Suppressor macrophage treated with lipopolysaccharide for 1 hour (primary cell): ENCODE measurements at places on chromosomes 3 and 15.
A peak's percentile ranks its signal among the peaks of the same experiment; 100 is the strongest.

DNA sequence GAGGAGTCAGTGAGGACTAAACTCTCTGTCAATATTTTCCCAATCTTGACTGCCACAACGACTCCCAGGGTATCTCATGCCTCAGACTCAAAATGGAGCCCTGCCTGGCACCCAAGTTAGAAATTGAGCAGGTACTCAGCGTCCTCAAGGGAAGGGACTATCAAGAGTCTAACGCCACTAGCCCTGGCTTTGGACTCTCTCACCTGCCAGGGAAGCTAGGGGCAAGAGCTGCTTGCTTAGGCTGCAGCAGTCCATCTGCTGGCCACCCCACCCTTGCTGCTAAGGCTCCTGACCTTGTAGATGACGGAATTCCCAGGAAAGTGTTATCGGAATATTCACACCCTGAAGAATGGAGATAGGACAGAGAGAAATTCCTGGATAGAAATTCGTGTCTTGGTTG lies 33.0 kb downstream of the ZIC4 start:
- DNase-seq = no peak

GRCh38 chr3:28125342-28125741 lies 116.1 kb upstream of the CMC1 start:
- DNase-seq = no peak

GRCh38 chr3:190004656-190005055 lies 116.0 kb downstream of the P3H2 start:
- peak; percentile 11 for DNase-seq

DNA sequence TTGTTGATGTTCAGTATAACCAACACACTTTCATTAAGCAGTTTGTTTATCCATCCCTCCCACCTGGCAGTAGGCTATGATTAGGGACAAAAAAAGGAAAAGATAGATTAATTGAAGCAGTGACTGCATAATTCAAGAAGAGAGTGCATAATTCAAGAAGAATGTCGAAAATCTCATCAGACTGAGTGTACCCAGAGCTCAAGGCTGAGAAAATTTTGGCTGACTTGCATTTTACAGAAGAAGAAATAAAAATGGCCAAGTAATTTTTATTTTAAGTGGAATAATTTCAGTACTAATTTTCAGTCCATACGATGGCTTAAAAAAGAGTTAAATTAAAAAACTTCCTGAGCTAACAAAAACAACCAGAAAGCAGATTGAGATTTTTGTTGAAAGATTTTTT lies 145.4 kb upstream of the LRRFIP2 start:
- no peak for DNase-seq

DNA sequence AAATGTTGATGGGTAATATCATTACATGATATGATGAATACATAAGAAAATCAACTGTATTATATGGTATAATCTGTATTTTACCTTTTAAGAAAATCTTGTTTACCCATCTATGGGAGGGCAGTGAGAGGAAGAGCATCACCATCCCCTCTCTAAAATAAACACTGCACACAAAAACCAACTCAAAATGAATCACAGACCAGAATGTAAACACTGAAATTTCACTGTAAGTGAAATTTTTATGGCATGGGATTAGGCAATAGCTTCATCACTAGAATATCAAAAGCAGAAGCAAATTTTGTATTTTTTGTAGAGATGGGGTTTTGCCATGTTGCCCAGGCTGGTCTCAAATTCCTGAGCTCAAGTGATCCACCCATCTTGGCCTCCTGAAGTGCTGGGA lies 26.2 kb downstream of the IFT80 start:
- DNase-seq = no peak

- DNase-seq = peak; percentile 38
These were observed 145.4 kb upstream of the PROK2 start for GRCh38 chr3:71930056-71930991.

GRCh38 chr15:100703032-100703578 lies 100.7 kb downstream of the ASB7 start:
- DNase-seq = no peak

- peak; percentile 16 for DNase-seq
These were observed 57.8 kb downstream of the NCEH1 start for GRCh38 chr3:172653004-172653572.

DNA sequence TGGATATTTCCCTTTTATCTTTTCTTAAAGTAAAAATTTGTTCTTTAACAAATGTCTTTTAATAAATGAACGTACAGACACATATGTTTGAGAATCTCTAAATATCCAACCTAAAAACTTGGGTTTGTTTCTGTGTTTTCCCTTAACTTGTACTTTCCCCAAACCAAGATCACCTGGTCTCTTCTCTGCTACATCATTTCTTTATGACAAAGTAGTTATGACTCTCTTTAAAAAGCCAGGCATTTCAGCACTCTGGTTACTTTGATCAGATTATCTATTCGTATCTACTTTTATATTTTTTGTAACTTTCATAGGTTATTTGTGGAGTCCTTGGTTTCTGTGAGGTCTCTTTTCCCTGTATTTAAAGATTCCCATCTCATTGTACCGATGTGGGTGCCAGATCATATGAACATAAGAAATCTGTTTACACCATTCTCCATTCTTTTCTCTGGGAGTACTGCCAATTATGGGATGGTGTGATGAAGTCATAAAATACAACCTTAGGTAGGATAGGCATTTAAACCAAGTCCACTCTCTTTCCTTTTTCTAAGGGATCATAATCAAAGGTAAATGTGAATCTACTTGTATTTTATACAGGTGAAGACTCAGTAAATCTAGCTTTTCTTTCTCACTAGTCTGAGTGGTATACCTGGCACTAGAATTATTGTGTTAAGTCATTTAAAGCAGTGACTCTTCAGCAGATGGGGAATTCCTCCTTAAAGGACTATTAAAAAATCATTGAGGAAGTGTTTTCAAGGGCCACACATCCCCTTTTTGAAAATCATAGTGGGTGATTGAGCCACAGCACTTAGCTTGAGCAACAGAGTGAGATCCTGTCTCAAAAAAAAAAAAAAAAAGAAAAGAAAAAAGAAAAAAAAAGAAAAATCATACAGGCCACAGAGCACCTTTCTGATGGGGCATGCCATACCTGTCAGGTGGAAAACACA lies 12.4 kb upstream of the NFKBIZ start:
- DNase-seq = peak; percentile 71

DNA sequence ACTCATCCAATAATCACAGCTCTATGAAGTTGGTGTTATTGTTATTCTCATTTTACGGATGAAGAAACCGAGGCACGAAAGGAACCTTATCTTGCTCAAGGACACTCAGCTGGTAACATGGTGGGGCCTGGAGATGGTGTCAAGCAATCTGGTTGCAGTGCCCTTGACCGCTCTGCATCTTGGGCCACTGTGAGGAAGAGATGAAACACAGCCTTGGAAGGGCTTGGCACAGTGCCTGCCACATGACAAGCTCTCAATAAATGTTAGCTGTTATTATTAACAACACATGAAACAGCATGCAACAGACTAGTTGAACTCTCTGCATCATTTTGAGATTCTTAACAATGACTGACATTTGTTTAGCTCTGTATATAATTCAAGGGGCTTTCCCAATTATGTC lies 10.1 kb upstream of the ITGA11 start:
- no peak for DNase-seq

- DNase-seq = peak; percentile 10
These were observed 53.0 kb downstream of the TMEM45A start for GRCh38 chr3:100545371-100545770.

DNA sequence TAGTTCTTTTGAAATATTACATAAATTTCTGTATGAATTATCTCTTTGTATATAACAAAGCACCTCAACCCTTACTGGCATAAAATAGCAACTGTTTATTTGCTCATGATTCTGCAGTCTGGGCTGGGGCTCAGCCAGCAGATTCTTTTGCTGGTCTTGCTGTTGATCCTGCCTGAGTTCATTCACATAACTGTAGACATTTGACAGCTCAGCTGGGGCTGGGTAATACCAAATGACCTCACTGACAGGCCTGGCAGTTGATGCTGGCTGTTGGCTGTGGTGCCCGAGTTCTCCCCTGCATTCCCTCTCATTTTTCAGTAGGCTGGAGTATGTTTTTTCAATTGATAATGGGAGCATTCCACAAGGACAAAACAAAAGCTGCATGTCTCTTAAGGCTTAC lies 449.9 kb upstream of the GOLIM4 start:
- no peak for DNase-seq

GRCh38 chr15:74785194-74786032 lies 3.5 kb downstream of the CSK start:
- DNase-seq = no peak

- DNase-seq = no peak
These were observed 403.9 kb upstream of the TBL1XR1 start for GRCh38 chr3:177601152-177601551.

GRCh38 chr3:55491296-55491816 lies 4.2 kb upstream of the WNT5A start:
- no peak for DNase-seq

DNA sequence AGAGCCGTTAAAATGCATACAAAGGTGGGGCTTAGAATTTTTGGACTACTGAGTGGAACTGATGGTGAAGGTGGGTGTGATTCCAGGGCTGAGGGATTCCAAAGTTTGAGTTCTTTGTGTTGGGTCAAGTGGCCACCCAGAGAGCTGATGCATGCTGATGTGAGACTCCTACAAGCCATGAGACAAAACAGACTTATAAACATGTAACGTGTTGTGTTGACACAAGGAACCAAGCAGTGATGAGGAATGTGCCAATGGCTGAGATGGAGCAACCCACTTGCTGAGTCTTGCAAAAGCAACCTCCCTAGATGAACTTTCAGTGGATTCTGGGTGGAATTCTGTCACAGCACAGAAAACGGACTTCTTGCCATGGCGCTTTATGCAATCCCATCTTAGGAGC lies 289.0 kb downstream of the TLE3 start:
- peak; percentile 30 for DNase-seq

DNA sequence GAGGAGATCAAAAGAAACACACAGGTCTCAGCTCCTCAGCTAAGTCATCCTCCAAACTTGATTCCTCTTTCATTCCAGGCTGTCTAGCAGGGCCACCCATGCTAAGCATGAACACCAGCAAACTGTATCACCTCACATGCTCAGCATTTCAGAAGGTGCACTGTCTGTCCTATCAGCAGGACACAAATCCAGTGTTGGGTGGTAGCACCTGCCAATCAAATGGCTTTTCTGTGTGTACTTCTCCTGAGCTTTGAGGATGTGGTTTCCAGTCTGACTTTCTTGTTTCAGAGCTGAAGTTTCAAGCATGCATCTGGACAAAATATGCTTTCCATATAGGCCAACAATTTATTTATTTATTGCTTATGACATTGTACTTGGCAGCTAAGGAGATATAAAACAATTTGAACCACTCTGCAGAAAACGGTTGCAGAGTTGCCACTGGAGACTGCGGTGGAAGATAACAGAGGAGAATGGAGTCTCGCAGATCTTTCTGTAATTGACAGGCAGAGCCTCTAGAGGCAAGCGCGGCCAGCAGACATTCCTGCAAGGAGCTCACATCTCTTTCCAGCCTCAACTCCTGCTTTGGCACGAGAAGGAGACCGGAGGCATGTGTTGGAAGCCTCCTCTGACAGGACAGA lies 167.1 kb upstream of the WNT5A start:
- DNase-seq = no peak

DNA sequence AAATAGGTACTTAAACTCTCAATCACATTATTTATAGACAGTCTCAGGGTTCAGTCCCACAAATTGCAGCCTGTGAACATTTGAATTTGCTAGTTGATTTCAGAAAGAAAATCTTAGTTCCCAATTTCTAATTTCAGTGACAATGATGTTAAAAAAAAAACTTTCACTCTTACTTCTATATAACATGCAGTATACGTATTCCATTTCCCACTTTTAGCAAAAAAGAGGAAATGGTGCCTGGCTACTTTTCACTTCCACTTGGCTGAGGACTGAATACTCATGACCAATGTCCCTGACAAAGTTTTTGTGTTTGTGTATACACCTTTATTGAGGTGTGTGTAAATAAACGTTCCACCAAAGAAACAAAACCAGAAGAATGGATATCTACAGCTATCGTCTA lies 32.1 kb upstream of the XCR1 start:
- DNase-seq = peak; percentile 92

GRCh38 chr3:16666206-16666605 lies 61.0 kb upstream of the DAZL start:
- no peak for DNase-seq

DNA sequence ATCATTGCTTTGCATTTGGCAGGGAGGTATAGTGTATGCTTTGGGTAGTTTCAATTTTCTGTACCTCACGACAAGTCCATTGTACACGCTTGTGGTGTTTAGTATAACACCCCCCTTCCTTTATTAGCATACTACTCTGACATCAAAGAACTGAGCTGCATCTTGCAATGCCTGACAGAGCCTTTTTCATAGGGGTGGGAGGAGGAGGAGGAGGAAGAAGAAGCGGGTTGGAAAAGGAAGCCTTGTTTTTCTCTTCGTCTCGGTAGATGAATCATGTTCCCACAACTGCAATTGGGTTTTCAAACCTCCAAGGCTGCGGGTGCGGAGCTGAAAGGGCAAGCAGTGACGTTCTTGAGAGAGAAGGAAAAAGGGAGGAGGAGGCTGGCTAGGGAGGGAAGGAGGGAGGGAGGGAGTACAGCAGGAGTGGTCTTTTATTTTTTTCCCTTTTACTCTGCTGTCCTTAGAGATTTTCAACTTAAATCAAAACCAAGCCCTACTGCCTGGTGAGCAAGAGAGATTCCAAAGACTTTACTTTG lies 175.7 kb downstream of the KLHL25 start:
- DNase-seq = peak; percentile 87

GRCh38 chr3:193418576-193419373 lies 40.2 kb upstream of the ATP13A5 start:
- DNase-seq = no peak

- no peak for DNase-seq
These were observed 120.0 kb upstream of the SNTN start for GRCh38 chr3:63532521-63532920.

- DNase-seq = no peak
These were observed 836.8 kb upstream of the NECTIN3 start for GRCh38 chr3:110234831-110235230.

DNA sequence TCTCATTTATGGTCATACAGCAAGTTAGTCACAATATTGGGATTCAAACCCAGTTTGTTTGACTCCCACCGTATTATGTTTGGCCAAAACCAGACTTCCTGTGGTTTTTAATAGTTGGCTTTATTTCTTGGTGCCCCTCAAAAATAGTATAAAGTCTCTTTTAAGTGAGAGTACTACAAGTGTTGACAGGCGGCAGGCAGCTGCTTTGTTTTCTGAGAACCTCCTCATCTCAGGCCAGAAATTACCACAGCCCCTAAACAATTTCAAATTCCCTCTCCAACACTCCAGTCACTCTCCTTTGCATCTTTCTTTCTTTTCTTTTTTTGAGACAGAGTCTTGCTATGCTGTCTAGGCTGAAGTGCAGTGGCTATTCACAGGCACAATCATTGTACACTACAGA lies 121.5 kb downstream of the POLR2M start:
- no peak for DNase-seq

- DNase-seq = no peak
These were observed 327.0 kb downstream of the ZPLD1 start for GRCh38 chr3:102761766-102762165.

- peak; percentile 25 for DNase-seq
These were observed 184.9 kb downstream of the ATG7 start for GRCh38 chr3:11457135-11457534.

GRCh38 chr15:92877416-92877815 lies 22.7 kb upstream of the CHD2 start:
- DNase-seq = no peak

GRCh38 chr3:70516076-70516475 lies 203.6 kb upstream of the MDFIC2 start:
- DNase-seq = no peak

- no peak for DNase-seq
These were observed 376.1 kb downstream of the ZIC4 start for GRCh38 chr3:147030274-147030673.
